Pons (tissue), 1 donor: ENCODE measurements at places on chromosomes 12 and 14.

DNA sequence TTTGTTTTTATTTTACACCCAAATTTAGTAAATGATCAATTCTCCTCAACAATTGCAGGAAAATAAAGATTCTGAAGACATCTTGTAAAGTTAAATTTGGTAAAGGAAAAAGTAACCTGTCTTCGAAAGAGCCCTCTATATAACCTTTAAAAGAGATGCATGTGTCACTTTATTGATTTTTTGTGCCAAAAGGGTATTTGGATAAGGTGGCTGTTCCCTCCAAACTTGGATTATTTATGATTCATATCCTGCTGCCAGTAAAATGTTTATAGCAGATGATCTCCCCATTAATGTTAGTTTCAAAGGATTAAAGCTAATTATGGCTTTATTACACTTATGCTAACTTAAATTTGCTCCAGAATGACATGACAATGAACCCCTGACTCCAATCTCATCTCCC lies 98.8 kb downstream of the DUSP6 start:
- no peak for DNase-seq

DNA sequence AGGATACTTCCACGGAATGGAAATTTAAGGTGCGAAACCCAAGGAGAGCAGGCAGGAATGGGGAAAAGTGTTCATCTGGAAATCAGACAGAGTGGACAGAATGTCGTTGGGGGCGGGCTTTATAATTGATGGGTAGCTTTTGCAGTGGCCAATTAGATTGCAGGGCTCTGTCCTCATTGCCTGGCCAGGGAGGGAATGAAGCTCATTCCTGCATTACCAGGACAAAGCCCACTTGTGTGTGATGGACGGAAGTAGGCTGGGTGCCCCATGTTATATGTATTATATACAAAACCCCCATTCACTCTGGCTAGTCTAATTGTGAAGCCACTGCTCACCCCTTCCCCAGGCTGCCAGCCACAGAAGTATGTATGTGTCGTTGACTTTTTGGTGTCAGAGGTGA lies 23.6 kb downstream of the ZNF664 start:
- DNase-seq, result peak; percentile 96

DNA sequence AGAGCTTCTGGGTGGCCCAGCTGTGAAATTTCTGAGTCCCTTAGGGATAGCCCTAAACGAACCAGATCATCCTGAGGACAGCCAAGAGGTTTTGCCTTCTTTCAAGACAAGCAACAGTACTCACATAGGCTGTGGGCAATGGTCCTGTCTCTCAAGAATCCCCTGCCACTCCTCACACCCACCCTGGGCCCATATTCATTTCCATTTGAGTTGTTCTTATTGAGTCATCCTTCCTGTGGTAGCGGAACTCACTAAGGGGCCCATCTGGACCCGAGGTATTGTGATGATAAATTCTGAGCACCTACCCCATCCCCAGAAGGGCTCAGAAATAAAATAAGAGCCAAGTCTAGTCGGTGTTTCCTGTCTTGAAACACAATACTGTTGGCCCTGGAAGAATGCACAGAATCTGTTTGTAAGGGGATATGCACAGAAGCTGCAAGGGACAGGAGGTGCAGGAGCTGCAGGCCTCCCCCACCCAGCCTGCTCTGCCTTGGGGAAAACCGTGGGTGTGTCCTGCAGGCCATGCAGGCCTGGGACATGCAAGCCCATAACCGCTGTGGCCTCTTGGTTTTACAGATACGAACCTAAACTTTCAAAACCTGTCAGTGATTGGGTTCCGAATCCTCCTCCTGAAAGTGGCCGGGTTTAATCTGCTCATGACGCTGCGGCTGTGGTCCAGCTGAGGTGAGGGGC lies 38.9 kb downstream of the DAD1 start:
- no peak for DNase-seq

DNA sequence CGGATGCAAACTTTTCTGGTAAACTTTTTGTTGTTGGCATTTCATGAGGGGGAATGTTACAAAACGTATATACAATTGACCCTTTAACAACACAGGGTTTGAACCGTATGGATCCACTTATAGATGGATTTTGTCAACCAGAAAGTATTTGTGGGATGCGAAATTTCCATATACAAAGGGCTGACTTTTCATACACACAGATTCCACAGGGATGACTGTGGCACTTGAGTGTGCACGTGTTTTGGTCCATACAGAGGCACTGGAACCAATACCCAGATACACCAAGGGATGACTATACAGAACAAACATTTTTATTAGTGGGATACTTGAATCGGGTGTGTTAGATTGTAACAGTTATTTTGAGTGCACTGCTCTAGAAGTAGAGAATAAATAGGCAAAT lies 29.8 kb upstream of the CCT2 start:
- DNase-seq, result no peak

- DNase-seq, result peak; percentile 63
These were observed 60.6 kb upstream of the ANO4 start for GRCh38 chr12:100733817-100734593.

GRCh38 chr14:99509871-99510555 lies 28.8 kb downstream of the CCNK start:
- DNase-seq, result no peak

- DNase-seq, result no peak
These were observed 64.6 kb downstream of the ANO4 start for GRCh38 chr12:100859063-100859627.

- no peak for DNase-seq
These were observed 59.4 kb downstream of the ITPK1 start for GRCh38 chr14:93056166-93056839.

DNA sequence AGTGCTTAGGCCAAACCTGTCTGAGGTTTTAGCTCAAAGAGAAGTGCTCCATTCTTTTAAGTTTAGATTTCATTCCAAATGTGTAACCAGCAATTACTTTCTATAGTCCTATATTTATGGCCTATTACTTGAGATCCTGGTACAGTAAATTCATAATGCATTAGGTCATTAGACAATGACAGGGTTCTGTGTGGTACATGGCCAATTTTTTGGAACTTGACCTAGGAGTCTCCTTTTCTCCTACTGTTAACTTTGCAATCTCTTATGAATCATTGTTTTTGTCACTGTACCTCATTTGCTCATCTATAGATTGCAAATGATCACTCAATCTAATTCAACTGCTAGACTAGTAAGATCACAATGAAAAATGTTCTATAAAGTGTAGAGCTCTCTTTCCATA lies 136.7 kb downstream of the PDE3A start:
- no peak for DNase-seq

- no peak for DNase-seq
These were observed 8.9 kb downstream of the GPR132 start for GRCh38 chr14:105056303-105056831.

DNA sequence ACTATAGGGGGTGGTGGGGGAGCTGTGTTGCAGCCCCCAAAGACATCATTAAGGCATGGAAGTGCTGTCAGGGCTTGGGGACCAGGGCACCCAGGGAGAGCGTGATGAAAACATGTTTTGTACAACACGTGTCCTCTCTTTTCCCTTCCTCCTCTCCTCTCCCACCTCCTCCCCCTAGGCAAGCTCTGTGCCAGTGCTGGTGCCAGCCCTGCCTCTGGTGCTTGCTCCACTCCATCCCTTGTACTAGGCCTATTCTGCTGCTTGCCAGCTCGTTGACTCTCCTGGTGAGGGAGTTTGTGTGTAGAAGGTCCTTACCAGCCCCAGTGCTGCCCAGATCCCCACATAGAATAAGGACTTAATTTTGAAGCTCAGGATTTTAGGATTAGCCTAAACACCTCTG lies 3.2 kb upstream of the RARG start:
- DNase-seq, result no peak

DNA sequence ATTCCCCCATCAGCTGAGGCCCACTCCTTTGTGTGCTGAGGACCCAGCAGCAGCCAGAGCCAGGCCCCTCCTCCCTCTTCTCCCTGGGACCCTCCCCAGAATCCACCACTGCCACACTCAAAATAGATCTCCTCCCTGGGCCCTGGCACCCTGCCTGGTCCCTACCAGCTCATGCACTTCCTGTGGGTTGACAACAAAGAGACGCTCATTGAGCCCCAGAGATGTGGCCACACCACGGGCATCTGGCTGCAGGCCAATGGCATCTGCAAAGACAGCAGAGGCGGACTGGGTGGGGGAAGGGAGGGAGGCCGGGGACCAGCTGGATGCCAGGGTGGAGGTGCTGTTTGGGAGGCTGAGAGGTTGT lies 16.0 kb upstream of the ENDOU start:
- peak; percentile 97 for DNase-seq

- DNase-seq, result no peak
These were observed 29.2 kb upstream of the SPTLC2 start for GRCh38 chr14:77645520-77646230.

DNA sequence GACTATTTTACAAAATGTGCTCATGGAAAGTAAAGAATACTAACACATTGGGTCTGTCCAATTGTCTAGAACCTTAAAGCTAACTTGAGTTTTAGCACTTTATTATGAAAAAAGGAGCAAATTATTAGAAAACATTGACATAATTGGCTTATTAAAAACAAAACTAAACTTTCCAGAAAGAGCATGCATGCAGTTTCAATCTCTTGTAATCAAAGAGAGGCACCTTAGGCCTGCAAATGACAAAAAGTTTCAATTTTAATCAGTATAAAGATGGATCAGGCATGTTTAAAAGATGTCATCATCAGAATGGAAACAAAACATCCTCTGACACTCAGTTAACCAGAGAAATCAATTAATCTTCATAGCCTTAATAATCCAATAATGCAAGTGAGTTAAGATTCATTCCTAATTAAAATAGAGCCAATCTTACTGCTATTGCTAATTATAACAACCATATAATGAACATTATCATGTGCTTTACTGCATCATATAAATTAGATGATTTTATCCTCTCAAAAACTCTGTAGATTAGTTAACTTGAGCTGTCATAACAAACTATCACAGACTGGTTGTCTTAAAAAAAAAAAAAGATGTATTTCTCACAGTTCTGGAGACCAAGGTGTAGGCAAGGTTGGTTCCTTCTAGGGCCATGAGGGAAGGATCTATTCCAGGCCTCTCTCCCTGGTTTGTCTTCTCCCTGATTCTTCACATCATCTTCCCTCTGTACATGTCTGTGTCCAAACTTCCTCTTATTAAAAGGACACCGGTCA lies 131.4 kb downstream of the RPAP3 start:
- DNase-seq, result no peak

GRCh38 chr14:35121026-35121886 lies 534 bp downstream of the PPP2R3C start:
- no peak for DNase-seq

DNA sequence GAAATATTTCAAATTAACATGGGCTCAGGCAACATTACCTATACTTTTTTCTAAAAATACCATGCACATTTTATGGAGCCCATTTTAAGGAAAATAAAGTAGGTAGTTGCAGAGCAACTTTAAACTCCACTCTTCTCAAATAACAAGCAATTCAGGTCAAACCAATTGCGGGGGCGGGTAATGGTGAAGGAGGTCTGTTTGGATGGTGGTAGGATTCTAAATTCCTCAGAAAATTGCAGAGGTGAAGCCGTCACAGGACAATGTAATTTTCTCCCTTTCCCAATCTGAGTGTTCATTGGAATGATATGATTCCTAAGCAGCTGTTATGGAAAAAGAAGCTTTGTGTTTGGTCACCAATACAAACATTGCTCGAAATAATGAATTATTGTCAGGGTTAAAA lies 11.6 kb downstream of the PKP2 start:
- DNase-seq, result no peak

- DNase-seq, result no peak
These were observed 125.2 kb downstream of the MGST1 start for GRCh38 chr12:16472631-16473030.

DNA sequence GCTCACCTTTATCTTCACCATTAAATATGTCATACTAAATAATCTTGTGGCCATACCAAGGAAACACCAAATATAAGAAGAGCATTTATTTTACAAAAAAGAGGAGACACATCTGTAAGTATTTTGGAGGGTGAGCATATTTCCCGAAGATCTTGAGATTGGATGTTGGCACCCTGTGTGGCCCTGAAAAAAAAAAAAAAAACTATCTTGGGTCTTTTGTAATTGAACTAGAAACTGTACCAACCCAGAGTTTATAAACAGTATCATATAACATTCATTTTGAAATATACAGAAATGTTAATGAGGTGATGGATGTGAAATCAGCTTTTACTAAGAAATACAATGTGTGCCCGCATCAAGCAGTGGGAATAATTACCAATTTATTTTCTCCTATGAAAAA lies 104.0 kb upstream of the FRMD6 start:
- DNase-seq, result no peak

- DNase-seq, result no peak
These were observed 124.7 kb downstream of the MSRB3 start for GRCh38 chr12:65403188-65403587.

DNA sequence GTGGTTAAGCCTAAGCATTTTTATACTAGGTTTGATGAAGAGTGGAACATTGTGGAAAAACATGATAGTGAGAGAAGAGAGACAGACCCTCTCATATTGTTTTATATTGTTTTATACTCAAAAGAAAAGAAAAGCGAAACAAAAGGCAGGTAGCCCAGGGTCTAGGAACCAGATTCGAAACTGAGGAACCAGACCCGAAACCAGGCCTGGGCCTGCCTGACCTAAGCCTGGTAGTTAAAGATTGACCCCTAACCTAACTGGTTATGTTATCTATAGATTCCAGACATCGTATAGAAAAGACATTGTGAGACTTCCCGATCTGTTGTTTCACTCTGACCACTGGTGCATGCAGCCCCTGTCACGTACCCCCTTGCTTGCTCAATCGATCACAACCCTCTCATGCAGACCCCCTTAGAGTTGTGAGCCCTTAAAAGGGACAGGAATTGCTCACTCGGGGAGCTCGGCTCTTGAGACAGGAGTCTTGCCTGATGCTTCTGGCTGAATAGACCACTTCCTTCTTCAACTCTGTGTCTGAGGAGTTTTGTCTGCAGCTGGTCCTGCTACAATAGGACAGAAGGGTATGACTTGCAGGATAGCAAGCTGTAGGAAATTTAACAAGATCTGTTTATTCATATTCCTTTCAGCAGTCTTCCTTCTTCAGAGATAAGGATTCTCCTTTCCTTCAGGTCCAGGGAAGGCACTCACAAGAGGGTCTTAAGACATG lies 147.1 kb upstream of the PLEKHA5 start:
- no peak for DNase-seq

DNA sequence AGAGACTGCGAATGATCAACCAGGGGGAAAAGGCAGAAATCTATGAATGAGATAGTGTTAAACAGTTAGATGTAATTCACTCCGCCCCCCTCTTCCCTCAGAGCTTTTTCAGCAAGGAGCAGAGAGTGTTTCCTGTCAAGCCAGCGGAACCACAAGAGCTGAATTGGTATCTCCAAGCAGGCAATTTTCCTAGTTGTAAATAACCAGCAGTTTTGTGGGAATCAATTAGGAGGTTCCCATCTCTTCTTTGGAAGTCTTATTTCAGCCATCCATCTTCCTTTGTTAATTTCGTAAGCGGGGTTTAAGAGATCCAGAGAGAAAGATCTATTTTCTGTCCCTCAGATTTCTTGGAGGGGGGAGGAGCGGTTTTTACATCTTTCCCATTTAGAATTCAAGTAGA lies 178.0 kb downstream of the FOXN3 start:
- no peak for DNase-seq

GRCh38 chr14:32350020-32350419 lies 20.9 kb downstream of the AKAP6 start:
- DNase-seq, result no peak
